ENCODE measurements at places on chromosomes 4 and X. TPM values are rescaled to one million over a fixed set of nuclear protein-coding genes. Genes with fewer than 3 reads are reported as not detected.

The ASB9 gene
- 0.25 TPM for total RNA-seq

The MAGED4B gene
- total RNA-seq: 103 TPM

The NCAPG gene
- 5.9 TPM for total RNA-seq

The ACE2 gene
- total RNA-seq: 0.49 TPM

The TRAM1L1 gene
- total RNA-seq: 22.1 TPM

The DUX4 gene
- total RNA-seq: not detected

The ABCG2 gene
- 15.5 TPM for total RNA-seq

The CENPVL3 gene
- total RNA-seq: 1.2 TPM

The UGT8 gene
- total RNA-seq: 4.9 TPM

The ZCCHC4 gene
- total RNA-seq: 13.3 TPM

The GLRA2 gene
- total RNA-seq: 86.8 TPM

The PSAPL1 gene
- total RNA-seq: under 0.01 TPM

The SPON2 gene
- total RNA-seq: 7.6 TPM

The POU3F4 gene
- 11.1 TPM for total RNA-seq

The HELT gene
- total RNA-seq: not detected

The GPR173 gene
- total RNA-seq: 26.1 TPM

The WDFY3 gene
- total RNA-seq: 173 TPM

The GPM6B gene
- total RNA-seq: 323 TPM

The HSFX1 gene
- 3.0 TPM for total RNA-seq

The CT47B1 gene
- total RNA-seq: not detected

The LONRF3 gene
- 1.7 TPM for total RNA-seq

The PARM1 gene
- 6.9 TPM for total RNA-seq

The AMMECR1 gene
- 2.7 TPM for total RNA-seq

The CSAG1 gene
- total RNA-seq: not detected

The FAAH2 gene
- 3.7 TPM for total RNA-seq

The GAR1 gene
- 6.1 TPM for total RNA-seq
